ENCODE measurements at places on chromosomes 11 and 22.
A peak's percentile ranks its signal among the peaks of the same experiment; 100 is the strongest.

GRCh38 chr11:78838417-78838816, 263.8 kb upstream of the NARS2 start:
- no peaks in the 10 kb centered on the region for H3K4me1 ChIP-seq
- H3K4me3 ChIP-seq: no peak overlapping the region
- DNase-seq: no peak
- H3K27ac ChIP-seq: no peak overlapping the region

DNA sequence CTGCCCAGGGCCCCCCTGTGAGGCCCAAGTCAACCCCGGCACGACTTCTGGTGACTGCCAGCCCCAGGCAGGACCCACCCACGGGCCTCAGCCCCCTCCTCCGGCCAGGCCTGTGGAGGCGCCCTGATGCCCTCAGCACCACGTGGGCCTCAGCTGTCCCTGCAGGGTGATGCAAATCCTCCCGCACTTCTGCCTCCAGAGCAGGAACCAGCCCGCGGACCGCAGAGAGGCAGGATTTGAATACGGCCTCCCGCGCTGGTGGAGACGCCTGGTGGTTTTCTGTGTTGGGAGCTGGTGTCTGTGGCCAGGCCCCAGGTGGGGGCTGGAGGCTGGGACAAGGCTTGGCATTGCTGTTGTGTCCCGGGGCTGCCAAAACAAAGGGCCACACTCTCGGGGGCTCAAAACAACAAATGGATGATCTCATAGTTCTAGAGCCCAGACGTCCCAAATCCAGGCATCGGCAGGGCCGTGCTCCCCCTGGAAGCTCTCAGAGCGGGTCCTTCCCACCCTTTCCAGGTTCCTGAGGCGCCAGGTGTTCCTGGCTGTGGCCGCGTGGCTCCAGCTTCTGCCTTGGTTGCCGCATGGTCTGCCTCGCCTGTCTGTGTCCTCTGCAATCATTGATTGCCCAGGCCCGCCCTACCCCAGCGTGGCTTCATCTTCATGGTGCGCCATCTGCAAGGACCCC, 19.4 kb downstream of the TRPM5 start:
- no peaks in the 10 kb centered on the region for H3K4me1 ChIP-seq
- H3K27me3 ChIP-seq: no peaks in the 10 kb centered on the region
- no peak for DNase-seq

- H3K27me3 ChIP-seq: peaks cover 23% of the 10 kb centered on the region
- DNase-seq: no peak
- H3K36me3 ChIP-seq: no peaks in the 10 kb centered on the region
- peaks cover 9% of the 10 kb centered on the region for H3K4me1 ChIP-seq
- no peak overlapping the region for H3K27ac ChIP-seq
- no peak overlapping the region for H3K4me3 ChIP-seq
Measured at GRCh38 chr22:23066200-23067022, 3.9 kb upstream of the GNAZ start.

- H3K4me1 ChIP-seq: peaks cover 65% of the 10 kb centered on the region
- H3K4me3 ChIP-seq: no peak overlapping the region
- peak overlapping the region; percentile 57 for H3K27ac ChIP-seq
- peak; percentile 46 for DNase-seq
Measured at GRCh38 chr11:3021125-3021524, 29.0 kb upstream of the NAP1L4 start.

DNA sequence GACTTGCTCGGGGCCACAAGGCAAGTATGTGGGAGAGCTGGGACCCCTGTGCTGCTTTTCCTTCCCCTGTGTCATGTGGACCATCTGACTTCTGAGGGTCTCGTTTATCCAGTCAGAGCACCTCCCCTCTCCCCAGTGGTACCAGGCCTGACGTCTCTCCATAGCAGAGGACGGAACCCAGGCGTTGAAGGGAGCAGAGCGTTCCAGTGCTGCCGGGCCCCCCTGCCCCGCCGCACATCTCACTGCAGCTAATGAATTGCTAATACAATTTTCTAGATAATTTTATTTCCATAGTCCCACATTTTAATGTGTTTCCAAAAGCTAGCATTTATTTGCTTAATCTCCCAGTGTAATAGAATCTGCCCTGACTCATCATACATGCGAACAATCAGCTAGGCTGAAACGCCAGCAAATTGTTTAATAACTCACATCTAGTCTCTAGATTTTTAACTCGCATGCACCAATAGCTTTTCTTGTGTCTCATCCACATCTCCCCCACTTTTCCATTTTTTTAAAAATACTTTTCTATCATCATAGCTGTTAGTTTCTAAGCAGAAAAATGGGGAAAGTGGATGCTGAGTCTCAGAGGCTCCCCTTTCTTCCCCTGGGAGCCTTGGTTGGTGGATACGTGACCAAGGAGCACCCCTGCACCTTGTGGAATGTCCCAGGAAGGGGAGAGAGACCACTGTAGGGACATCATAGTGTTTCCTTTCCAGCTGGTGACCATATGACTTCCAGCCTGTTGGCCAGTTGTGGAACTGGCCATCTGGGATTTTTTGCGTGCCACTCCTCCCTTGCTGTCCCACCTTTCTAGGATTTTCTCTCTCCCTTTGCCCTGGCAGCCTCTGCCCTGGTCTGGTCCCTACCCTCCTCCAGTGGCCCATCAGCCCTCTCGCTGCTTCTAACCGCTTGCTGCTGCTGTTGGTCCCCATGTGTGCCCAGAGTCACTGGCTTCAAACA, 58.6 kb upstream of the NNMT start:
- no peak overlapping the region for H3K27ac ChIP-seq
- peaks cover 40% of the 10 kb centered on the region for H3K27me3 ChIP-seq
- H3K36me3 ChIP-seq: no peaks in the 10 kb centered on the region
- H3K4me3 ChIP-seq: no peak overlapping the region
- H3K4me1 ChIP-seq: no peaks in the 10 kb centered on the region

DNA sequence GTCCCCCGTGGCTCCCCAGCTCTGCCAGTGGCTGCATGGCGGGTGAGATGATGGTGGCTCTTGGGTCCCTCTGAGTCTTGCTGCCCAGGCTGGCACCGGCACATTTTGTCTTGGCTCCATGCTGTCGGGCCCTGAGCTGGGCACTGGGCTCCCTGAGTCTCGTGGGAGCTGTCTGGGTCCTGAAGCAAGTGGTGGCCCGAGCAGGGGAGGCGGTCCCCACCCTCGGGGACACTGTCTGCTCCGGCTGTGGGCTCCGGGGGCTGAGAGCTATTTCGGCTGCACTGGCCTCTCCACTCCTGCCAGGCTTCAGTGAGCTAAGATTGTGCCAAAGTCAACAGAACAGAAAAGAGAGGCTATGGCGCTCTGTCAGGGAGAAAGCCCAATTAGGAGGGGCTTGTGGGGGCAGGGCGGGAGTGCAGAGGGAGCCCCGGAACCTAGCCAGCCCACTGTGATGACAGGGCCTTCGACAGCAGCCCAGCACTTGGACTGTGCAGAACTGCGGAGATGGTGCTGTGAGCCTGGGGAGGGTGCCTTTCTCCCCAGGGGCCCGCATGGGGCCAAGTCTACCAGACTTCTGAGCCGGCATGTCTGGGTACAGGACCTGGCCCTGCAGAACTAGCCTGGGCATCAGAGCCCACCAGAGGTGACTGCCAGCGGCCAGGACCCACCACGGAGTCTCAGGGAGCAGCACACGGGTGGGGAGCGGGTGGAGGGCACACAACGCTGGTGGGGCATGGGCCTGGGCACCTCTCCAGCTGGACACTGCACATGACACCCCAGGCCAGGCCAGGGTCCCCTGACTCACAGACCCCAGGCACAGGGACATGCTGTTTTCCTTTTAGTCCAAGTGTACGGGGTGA, 38.0 kb downstream of the RTN4R start:
- no peak overlapping the region for H3K27ac ChIP-seq
- no peak overlapping the region for H3K4me3 ChIP-seq
- DNase-seq: no peak
- H3K36me3 ChIP-seq: no peaks in the 10 kb centered on the region

GRCh38 chr11:13108416-13108815, 99.3 kb downstream of the RASSF10 start:
- H3K4me3 ChIP-seq: no peak overlapping the region
- peaks cover 14% of the 10 kb centered on the region for H3K27me3 ChIP-seq
- H3K27ac ChIP-seq: no peak overlapping the region
- peaks cover 14% of the 10 kb centered on the region for H3K4me1 ChIP-seq

DNA sequence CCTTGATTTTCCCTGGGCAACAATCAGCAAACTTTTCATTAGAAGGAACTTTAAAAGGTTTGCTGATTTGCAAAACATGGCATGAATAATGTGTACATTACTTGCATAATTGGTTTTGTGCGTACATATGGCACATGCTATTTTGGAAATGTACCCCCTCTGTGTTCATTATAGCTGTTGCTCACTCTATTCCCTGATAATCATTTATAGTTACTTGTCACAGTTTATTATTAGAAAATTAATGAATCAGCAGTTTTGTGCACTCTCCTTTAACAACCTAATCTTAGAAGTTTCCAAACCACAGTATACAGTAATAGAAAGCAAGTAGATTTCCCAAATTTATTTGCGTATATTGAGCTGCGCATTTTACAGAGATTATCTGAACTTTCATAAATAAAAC, 389.9 kb downstream of the CNTN5 start:
- no peak overlapping the region for H3K27ac ChIP-seq
- no peaks in the 10 kb centered on the region for H3K4me1 ChIP-seq
- H3K4me3 ChIP-seq: no peak overlapping the region
- H3K36me3 ChIP-seq: no peaks in the 10 kb centered on the region
- H3K27me3 ChIP-seq: no peaks in the 10 kb centered on the region
- DNase-seq: no peak

All from activated CD4-positive, alpha-beta T cell treated with anti-CD3 and anti-CD28 coated beads, Interleukin-2, amount 10 ng/mL, durations not matched to agents 7 days and 5 days (primary cell).